ENCODE measurements at places on chromosomes 1 and 21.

DNA sequence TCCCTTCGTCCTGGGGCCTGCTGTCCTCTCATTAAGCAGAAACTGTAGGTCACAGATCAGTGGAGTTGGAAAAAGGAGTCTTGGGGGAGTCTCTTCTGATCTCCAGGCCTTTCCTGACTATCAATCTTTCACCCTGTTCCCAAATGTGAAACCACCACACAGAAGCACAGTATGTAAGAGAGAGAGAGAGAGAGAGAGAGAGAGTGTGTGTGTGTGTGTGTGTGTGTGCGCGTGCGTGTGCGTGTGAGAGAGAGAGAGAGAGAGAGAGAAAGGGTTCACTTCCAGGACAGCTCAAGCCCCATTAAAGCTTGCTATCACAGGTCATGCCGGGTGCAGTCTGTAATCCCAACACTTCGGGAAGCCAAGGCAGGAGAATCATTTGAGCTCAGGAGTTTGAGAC lies 1.5 kb upstream of the TTC24 start:
- no peak for DNase-seq

GRCh38 chr1:10586125-10586524 lies 111.4 kb downstream of the PEX14 start:
- no peak for DNase-seq

GRCh38 chr21:14265023-14265422 lies 49.1 kb downstream of the RBM11 start:
- DNase-seq: no peak

DNA sequence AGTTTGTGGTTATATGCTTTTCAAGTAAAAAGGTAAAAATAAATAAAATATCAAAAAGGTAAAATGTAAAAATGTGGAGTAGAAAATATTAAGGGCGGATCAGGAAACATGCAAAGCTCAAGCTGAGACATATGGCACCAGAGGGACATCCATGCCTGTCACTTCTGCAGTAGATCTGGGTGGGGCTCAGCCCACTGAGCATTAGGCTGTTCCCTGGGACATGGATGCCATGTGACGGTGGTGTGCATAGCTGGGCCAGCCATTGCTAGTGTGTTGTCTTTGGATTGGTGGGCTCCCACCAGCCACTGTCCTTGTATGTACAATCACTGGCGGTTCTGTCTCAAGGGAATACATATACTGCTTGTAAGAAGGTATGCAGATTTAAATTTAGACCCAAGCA lies 3.0 kb downstream of the TTC13 start:
- no peak for DNase-seq

DNA sequence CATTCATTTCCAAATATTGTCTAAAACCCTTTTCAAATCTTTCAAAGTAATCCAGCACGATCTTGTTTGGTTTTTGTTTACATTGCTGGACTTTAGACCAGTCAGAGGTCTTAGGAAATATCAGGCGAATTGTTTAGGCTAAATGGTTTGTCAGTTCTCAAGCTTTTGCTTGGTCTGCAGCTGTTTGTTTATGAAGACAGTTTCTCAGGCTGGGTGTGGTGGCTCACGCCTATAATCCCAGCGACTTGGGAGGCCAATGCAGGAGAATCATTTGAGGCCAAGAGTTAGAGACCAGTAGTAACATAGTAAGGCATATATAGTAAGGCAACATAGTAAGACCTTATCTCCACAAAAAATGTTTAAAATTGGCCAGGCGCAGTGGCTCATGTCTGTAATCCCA lies 77.5 kb downstream of the DNTTIP2 start:
- DNase-seq: no peak

DNA sequence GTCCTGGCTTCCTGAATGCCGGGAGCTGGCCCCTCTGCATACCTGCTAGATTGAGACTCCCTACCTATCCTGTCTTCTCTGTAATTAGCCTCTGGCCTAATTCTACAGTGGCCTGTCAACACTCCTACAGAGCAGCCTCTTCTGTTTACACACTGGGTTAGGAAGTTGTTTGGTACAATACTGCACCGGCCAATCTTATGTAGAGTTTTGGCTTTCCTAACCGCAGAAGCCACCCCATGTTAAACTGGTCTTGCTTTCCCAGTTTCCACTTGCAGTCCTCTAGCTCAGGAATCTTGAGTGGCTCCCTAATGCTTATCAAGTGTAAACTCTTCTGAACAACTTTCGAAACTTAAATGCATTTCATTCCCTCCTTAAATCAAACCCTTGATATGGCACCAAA lies 42.8 kb downstream of the DPH5 start:
- DNase-seq: no peak

DNA sequence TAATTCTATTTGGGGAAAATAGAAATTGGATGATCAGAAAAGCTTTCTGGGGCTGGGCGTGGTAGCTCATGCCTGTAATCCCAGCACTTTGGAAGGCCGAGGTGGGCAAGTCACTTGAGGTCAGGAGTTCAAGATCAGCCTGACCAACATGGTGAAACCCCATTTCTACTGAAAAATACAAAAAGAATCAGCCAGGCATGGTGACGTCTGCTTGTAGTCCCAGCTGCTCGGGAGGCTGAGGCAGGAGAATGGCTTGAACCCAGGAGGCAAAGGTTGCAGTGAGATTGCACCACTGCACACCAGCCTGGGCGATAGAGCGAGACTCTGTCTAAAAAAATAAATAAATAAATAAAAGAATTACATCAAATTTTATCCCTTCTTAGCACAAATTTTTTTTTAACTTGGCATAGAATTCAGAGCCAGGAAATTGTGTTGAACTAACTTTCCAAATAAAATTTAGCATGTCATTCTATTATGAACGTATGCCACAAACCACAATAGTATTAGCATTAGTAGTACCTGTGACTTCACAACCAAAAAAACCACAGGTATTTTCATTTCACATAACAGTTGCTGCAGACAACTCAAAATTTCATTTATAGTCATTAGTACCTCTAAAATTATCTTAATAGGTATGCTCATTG lies 4.5 kb upstream of the ANKRD13C start:
- no peak for DNase-seq
